Esophagus squamous epithelium (tissue), 5 donors: ENCODE measurements at places on chromosomes 4 and X.

GRCh38 chr4:68460085-68460484 lies 12.8 kb downstream of the TMPRSS11E start:
- DNase-seq, result no peak

DNA sequence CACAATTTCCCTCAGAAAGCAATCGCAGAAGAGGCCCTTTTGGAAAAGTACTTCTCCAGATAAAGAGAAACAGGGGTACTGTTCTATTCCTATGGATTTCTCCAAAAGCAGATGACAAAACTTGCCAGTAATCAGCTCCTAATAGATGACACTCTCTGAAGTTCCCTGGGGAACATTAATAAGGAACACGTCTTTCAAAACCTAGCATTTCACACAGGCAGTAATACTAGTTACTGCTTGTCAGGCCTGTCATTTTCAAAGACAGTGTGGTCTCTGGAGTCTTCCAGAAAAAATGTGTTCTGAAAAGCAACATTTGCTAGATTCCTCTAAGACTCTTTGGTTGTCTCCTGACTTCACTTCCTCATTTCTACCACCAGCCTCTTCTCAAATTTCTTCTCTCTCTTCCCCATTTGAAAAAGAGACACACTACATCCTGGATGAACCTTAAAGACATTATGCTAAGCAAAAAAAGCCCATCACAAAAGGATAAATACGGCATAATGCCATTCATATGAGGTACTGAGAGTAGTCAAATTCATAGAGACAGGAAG lies 47.3 kb downstream of the CHRDL1 start:
- no peak for DNase-seq

GRCh38 chrX:48196745-48197201 lies at the start of gene SSX5:
Gene SSX5, minus strand, starts transcription at chrX:48196795. Its CDS starts 1,437 bp downstream, at chrX:48195358.
- DNase-seq, result no peak

GRCh38 chr4:140637836-140638235 lies 69.1 kb upstream of the UCP1 start:
- DNase-seq, result no peak
